NCI-H446 treated with DMSO at 0.1 percent for 48 hours (cell line): ENCODE measurements at places on chromosomes 12 and 14.

GRCh38 chr14:73662487-73662943 is 17.7 kb downstream of the DNAL1 start:
- DNase-seq, result peak; percentile 54

DNA sequence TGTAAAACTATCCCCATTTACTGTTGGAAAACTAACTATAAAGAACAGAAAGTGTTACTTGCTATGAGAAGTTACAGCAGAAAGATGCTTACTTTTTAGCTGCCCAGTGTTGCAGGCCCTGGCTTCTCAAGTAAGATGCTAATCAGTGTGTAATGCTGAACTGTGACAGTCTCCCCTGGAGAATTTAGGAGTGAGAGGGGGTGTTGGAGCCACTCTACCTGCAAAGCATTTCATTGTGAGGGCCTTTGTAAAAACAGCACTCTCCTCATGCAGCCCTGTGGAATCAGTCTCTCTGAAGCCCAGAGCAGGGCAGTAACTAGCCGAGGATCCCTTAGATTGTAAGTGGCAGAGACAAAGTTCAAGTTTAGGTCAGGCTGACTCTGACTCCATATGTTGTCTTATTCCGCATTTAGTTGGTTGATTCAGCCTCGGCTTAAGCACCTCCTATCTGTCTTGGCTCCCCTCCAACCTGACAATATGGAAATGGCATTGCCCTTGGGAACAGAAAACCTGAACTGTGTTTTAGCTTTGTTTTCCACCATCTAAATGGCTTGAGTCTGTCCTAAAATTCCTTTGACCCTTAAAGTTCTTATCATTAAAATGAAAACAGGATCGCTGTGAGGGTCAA is 141.3 kb downstream of the PRKCH start:
- no peak for DNase-seq

GRCh38 chr12:12034344-12034743 is 36.4 kb upstream of the BCL2L14 start:
- no peak for DNase-seq

DNA sequence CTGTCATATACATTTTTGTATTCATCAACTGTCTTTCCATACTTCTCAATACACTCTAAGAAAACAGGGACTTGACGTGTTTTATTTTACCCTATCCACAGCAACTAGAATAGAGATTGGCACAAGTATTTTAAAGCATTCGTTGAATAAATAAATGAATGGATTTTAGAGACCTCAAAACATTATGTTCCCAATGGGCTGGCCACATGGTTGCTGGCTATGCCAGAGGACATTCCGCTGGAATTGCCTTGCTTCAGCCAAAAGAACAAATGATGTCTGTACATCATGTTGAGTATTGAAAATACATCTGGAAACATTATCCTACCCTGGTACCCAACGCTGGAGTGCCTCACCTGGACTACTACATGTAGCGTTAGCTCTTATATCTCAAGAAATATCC is 132.8 kb upstream of the RAP1B start:
- DNase-seq, result no peak

GRCh38 chr12:81181691-81182090 is 103.8 kb downstream of the ACSS3 start:
- no peak for DNase-seq
